Renal cortex interstitium (tissue), 15 donors: ENCODE measurements at places on chromosomes 11 and 22. TPM values are rescaled to one million over a fixed set of nuclear protein-coding genes. Genes with fewer than 3 reads are reported as not detected.

- no peak for DNase-seq
Measured at GRCh38 chr22:37105154-37105553, 4.4 kb downstream of the TMPRSS6 start.

- DNase-seq = no peak
Measured at GRCh38 chr11:45239733-45240132, 46.4 kb downstream of the SYT13 start.

- no peak for DNase-seq
Measured at GRCh38 chr11:130054966-130055365, 14.7 kb upstream of the APLP2 start.

DNA sequence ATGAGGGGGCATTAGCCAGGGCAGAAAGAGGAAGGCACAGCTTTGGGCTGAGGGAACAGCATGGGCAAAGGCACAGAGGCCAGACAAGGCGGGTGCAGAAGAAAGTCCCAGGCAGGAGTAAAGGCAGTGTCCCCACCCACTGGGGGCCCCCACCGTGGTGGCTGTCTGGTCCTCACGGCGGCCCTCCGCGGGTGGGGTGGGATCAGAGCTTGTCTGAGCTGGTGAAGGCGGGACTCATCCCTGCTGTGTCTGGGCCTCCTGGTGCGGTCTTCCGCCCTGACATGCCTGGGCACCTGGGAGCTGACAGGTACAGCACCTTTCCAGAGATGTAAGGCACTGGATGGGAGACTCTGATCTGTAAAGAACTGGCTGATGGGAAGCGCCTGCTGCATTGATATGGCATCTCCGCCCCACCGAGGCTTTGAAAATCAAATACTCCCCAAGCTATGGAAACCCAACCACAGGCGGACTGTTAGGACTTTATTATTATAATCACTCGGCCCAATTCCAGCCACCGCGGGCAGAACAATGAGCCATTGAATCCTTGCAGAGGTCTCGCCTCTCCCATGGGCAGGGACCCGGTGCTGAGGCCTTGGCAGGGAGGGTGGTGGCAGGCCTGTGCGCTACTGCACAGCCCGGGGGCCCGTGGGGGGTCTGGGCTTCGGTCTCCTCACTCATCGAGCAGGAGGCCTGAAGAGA, 14.2 kb upstream of the GNB1L start:
- no peak for DNase-seq

DNA sequence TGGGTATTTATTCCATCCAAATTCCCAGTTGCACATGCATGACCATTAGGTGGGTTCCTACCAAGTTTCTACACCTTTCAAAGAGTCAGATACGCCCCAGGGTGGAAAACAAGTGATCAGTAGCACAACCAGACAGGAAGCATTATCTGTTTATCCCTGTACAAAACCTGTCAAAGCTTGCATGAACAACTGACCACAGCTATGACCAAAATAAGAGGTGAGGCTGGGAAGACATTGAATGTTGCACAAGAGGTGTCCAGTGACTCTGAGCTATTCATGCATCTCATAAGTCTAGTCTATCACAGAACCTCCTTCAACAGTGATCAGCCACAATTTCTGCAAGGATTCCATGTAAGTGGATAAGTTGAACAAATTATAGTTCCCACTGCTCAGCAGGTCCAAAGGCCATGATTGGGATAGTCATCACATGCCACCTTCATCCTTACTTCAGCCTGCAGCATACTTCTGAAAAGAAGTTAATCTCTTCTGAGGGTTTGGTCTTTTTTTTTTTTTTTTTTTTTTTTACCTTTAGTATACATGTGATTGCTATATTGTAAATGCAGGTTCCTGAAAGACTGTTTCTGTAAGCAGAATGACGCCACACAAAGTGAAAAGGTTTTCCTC, 28.0 kb upstream of the TMEM45B start:
- no peak for DNase-seq

GRCh38 chr22:31248138-31248745, 36.1 kb downstream of the LIMK2 start:
- peak; percentile 63 for DNase-seq

- no peak for DNase-seq
Measured at GRCh38 chr11:132349811-132350733, 979.7 kb downstream of the NTM start.

GRCh38 chr11:118908901-118909618, 16.7 kb downstream of the BCL9L start:
- peak; percentile 83 for DNase-seq

GRCh38 chr22:40512426-40513136, 123.9 kb downstream of the MRTFA start:
- no peak for DNase-seq

- DNase-seq = no peak
Measured at GRCh38 chr11:19576054-19576453, 136.6 kb upstream of the NAV2 start.

The MRGPRF gene
- polyA plus RNA-seq = 17.2 TPM

DNA sequence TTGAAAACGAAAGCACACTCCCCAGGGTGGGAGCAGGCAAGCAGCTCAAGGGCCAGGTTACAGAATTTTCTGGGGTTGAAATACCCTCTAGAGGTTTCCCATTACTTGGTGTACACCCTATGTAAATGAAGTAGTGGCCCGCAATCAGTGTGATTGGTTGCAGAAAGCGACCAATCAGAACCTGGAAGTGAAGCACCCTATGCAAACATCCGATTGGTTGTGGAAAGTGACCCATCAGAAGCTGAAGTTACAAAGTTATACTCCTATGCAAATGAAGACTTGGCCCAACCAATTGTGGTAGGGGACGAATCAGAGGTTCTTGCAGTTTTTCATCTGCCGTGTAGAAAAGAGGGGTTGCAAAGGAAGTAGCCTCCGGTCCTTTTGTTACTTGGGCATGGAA, 19.2 kb downstream of the PRR5 start:
- no peak for DNase-seq

GRCh38 chr11:69919659-69920344, 100.6 kb upstream of the FGF3 start:
- DNase-seq = no peak

The GLYAT gene
- 156 TPM for polyA plus RNA-seq

DNA sequence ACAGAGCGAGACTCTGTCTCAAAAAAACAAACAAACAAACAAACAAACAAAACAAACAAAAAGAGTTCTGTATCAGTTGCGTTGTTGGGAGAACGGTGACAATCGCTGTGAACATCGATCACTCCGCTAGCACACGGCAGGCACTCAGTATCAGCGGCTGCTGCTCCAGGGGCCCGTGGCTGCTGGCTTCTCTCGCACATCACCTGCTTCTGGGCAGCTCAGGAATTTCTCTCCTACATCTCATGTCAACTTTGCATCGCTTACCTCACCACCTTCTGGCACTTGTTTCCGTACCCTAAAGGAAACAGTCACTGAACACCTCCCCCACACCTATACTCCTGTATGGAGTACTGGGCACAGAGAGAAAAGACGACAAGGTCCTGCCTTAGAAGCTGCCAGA, 70.3 kb upstream of the WNT7B start:
- no peak for DNase-seq

- no peak for DNase-seq
Measured at GRCh38 chr11:118170231-118170630, 6.2 kb downstream of the SCN2B start.

DNA sequence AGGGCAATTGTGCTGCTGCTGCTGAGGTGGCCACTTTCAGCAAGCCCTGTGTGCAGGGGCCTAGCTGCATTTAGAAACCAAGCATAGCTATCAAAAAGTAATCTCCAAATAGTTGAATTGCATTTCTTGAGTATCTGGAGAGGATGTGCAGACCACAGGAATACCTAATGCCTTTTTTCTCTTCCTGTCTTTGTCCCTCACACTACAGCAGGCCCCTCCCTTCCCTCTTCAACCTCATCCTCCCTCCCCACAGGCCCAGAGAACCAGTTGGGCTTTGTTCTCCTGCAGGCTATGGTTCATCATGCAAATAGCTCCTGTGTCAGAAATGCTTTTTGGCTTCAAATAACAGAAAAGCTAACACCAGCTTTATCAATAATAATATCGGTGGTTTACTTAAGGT, 47.7 kb downstream of the DKK3 start:
- DNase-seq = no peak

- no peak for DNase-seq
Measured at GRCh38 chr22:48432781-48433518, 1394.7 kb downstream of the BRD1 start.

The CRYBB3 gene
- polyA plus RNA-seq = 0.41 TPM

DNA sequence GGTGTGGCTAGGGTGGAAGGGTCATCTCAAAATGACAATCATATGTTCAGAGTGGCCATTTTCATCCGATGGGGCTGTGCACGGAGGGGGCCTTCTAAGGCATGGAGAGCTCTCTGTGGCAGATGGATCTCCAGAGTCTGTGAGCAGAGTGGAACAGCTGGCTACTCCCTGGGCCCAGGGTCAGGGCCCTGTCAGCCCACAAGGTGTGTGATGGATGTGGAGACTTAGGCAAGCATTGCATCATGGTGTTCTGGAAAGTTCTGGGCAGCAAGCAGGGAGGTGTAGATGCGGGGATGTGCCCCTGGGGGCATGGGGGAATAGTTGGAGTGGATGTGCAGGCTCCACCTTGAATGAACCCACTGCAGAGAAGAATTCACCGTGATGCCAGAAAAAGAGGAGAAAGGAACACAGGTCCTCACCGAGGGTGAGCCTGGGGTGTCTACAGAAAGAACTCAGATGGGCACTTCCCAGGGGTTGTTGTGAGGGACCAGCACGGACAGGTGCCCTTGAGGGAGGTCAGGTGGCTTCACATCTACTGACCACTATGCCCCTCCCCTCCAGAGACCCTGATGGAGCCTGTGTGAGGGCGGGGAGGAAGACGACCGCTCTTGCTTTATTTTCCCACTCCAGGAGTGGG, 51.1 kb downstream of the CHRDL2 start:
- DNase-seq = no peak

DNA sequence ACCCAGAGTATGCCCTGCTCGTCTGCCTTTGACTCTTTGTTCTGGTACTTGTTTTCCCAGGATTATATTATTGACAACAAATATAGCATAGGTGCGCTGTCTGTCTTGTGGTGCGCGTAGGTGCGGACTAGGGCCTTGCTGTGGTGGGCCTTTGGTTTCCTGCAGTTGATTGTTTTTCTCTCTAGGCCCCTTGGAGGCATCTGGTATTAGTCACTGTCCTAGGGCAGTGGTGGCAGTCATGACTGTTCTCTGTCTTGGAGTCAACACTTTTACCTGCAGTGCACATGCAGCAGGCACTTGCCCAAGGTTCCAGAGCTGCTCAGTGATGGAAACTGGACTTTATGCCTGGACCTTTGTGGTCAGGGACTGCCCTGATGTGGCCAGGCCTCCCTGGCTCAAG, 18.6 kb downstream of the PPP6R2 start:
- no peak for DNase-seq

DNA sequence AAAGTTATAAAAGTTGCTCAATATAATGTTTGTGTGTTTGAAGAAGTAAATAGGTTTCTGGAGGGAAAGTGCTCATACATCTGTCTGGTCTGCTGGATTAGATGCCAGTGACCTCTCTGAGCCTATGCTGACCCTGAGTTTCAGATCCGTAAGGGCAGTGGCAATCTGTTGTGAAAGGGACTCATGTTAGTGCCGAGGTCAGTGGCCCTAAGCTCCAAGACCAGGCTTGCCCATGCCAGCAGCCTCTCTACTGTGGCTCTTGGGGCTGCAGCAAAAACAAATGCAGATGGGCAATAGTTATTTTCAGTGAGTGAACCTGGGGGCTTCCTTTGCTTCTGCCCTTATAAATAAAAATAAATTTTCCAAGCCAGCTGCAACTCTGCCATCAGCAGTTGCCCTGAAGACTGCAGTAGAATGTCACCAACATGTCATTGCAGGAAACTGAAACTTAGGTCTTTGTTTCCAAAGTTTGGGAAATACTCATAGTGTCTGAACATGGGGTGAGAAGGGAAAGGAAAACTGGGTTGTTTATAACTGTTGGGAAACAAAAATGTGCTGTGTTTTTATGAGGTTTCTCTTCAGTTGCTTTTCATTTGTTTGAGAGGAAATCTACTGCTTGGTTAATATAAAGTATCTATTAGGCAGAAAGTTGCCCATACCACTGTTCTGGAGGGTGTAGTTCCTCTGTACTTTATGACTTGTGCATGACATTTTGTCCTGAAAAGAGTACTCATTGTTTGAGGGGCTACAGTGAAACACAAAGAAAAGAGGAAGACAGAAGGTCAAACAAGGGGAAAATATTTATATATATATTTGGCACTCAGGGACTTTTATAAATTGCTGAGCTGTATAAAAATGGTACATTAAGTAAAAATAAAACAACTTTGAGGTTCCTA, 9.5 kb upstream of the MS4A4E start:
- DNase-seq = no peak

DNA sequence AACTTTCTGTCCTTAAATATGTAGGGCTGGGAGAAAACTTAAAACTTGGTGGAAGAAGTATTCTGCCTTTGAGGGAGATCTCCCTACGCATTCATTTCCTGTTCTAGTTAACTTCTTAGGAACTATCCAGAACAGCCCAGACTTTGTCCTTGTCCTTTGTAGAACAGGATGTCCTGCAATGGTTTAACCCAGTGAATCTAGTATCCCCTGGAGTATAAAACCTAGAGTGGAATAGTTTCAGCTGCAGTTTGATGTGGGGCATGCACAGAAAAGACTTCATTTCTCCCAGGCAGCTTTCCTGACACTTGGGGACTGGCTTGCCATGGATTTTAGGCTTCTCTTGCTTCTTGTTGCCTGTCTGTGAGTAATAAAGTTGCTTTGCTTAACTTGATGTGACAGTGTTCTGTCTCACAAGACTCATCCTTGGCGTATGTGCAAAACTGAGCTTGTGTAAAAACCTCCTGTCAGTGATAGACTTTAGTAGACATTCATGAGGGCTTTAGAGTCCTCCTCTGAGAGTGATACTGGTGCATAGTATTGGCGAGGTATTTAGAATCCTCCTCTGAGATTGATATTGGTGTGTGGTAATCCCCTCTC, 28.2 kb downstream of the ARHGAP42 start:
- no peak for DNase-seq

The TREH gene
- polyA plus RNA-seq = 0.90 TPM

- no peak for DNase-seq
Measured at GRCh38 chr11:104625246-104625645, 273.0 kb downstream of the CASP12 start.

DNA sequence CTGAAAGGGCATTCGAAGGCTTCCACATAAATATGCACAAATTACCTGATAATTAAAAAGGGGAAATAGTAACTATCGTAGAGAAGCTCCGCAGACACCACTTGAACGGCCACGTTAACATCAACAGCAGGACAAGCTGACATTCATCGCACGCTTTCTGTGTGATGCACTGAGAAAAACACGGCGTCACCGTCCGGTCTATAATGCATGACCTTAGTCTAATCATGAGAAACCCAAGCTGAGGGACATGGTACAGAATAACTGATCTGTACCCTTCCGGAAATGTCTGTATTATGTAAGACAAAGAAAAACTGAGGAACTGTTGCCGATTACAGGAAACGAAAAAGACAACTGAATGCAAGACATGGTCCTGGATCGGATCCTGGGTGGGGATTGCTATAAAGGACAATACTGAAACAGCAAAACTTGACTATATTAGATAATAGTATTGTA, 678 bp upstream of the RANGAP1 start:
- no peak for DNase-seq

DNA sequence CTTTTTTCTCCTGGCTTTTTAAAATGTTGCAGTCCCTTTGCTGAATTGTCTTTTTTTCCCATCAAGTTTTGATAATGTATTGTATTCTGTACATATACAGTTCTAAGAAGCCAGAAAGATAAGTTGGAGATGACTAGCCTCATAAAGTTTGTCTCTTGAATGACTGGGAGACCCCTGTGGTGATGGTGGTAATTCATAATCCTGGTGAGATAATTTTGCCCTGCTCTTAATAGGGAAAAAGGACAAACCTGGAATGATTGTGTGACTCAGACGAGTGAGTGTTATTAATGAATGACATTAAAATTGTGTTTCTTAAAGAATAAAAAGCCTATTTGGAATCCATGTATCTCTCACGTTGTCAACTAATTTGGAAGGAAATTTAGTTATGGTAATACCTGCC, 1.2 kb downstream of the HIKESHI start:
- DNase-seq = no peak

The C22orf42 gene
- polyA plus RNA-seq = not detected
